ENCODE measurements at places on chromosomes 3 and 15. TPM values are rescaled to one million over a fixed set of nuclear protein-coding genes. Genes with fewer than 3 reads are reported as not detected.

Gene TM4SF18
- 14.7 TPM for polyA plus RNA-seq

Gene HEG1
- polyA plus RNA-seq = 8.4 TPM

Gene WDR93
- 0.37 TPM for polyA plus RNA-seq

Gene GABRA5
- 0.11 TPM for polyA plus RNA-seq

Gene HERC2
- polyA plus RNA-seq = 39.8 TPM

Gene C3orf22
- polyA plus RNA-seq = not detected

Gene CYP1A2
- polyA plus RNA-seq = not detected
